ENCODE measurements at places on chromosomes 16 and 17. TPM values are rescaled to one million over a fixed set of nuclear protein-coding genes. Genes with fewer than 3 reads are reported as not detected.
A peak's percentile ranks its signal among the peaks of the same experiment; 100 is the strongest.

DNA sequence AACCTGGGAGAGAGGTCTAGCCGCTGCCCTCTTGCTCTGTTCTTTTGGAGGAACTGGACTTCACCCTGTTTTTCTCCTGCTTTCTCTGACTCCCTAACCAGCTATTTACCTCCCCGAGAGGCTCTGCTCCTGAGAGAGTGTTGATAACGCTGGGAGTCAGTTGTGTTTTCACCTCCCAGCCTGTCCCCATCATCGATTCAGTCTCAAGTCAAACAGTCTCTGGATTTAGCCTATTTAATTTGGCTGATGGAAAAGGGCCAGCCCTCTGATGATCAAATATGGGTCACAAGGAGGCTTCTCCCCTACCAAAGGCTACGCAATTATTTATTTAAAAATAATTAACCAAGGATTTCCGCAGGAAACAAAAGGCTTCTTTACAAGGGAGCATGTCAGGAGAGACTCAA, 31.8 kb downstream of the HNF1B start:
- no peak for DNase-seq

DNA sequence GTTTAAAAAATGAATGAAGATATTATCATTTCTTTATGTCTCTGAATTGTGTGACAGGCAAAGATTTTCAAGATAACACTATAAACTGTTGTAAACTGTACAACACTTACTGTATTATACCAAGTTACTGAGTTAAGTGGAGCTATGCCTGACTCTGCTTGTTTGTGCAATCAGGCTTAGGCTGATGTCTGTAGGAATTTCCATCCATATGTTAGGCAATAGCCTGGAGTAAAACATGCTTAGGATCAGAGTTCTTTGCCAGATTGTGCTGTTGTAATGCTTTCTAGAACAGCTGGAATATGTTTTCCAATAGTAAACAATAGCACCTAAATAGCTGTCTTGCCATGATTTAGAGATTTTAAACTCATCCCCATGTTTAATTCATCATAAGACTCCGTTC, 1496.7 kb downstream of the CDH11 start:
- DNase-seq = no peak

GRCh38 chr17:50149417-50150353, 792 bp downstream of the PPP1R9B start:
- peak; percentile 56 for DNase-seq

DNA sequence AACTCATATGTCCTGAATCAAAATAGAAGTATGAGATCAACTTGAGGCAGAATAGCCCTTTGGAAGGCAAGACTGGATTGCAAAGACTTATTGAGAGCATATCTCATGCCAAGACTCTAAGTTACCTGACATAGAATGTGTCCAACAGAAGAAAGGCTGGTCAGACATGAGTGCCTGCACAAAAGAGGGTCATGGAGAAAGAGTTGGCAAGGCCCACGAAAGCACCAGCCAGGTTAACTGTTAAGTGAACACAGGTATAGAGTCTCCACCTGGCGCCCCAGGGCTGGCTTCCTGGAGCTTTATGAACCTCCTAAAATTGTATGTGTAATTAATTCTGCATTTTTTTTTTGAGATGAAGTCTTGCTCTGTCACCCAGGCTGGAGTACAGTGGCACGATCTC, 71.0 kb downstream of the CMC2 start:
- no peak for DNase-seq

Gene BBS2
- total RNA-seq = 27.2 TPM

Gene CACNG3
- not detected for total RNA-seq

- DNase-seq = no peak
These were observed 22.1 kb downstream of the IRF8 start for GRCh38 chr16:85921026-85921425.

Measured in myocyte (in vitro differentiated cells).